Peyer's patch (tissue), 4 donors: ENCODE measurements at places on chromosomes 1 and 21. TPM values are rescaled to one million over a fixed set of nuclear protein-coding genes. Genes with fewer than 3 reads are reported as not detected.

The MAP1LC3C gene
- not detected for total RNA-seq

The KRTAP19-1 gene
- not detected for total RNA-seq

The LDLRAD2 gene
- total RNA-seq: 0.80 TPM

The ANKRD35 gene
- 7.4 TPM for total RNA-seq

The SLC37A1 gene
- 193 TPM for total RNA-seq

The SPATA45 gene
- total RNA-seq: not detected

The CHIA gene
- total RNA-seq: not detected

The KDF1 gene
- total RNA-seq: 40.1 TPM

The TM2D1 gene
- total RNA-seq: 26.4 TPM

The KCNA2 gene
- total RNA-seq: 0.40 TPM
